NCI-H2081 treated with DMSO at 0.1 percent for 48 hours (cell line): ENCODE measurements at places on chromosomes 1 and 21.

GRCh38 chr1:164880199-164880598, 321.2 kb downstream of the PBX1 start:
- no peak for DNase-seq

DNA sequence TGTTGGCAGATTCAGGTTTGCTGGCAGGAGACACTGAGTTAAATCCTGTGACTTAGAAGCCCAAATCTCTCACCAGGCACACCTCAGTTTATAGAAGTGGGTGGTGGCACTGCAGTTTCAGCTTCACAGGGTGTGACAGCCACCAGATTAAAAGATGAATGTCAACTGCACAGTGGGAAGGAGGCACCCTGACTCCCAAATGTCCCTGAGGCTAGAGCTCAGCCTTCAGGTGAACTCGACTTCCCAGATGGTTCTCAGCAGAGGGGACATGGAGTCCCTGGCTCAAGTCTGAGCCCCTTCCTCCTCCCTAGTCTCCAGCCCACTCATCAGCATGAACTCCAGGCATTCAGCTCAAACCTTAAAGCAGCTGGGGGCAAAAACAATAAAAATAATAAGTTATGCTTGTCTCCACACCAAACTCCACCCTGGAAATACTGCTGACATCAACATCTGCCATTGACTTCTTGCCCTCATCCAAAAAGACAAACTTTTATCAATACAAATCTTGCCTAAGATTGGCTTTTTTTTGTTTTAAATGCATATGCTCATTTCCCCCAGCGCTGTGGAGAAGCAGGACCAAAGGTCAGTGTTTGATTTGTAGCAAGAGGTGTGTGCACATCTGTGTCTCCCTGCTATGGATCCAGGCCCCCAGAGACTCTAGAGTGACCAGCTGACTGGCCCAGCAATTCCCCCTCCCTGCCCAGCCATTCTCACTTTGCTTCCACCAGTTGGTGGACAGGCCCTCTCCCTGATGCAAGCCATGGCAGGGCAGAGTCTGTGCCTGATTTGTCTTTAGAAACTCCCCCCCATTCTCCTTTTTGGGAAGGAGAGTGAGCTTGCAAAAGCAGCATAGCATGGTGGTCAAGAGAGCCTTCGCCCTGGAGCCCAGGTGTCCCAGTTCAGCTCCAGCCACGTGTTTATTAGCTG, 18.5 kb upstream of the S100A7 start:
- DNase-seq, result peak; percentile 33

DNA sequence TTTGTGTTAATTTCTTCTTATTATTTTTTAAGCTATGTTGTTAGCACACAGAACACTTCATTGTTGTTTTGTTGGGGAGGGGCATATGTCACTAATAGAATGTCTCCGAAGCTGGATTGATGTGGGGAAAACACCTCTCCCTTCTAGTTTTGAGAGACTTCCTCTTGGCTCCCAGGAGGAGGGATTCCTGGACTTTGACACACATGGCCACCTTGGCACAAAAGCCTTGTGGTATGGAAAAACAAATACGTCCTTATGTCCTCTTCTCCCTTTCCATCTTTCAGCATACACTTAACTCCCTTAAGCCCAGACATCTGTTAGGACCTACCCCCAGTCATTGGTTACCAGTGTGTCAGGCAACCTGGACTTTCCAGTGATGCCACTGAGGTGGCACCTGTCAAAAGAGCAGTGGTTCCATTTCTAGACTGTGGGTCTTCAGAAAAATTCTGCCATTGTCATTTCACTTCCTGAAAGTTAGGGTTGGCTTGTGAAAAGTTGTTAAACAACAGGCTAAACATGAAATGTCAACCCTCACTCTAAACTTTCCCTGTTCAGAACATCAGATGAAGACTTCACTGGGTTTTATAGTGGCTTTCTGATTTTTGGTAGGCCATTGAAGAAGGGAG, 12.5 kb upstream of the ABCB10 start:
- DNase-seq, result no peak

- DNase-seq, result no peak
Observed at GRCh38 chr21:28357743-28358142, 634.9 kb downstream of the LTN1 start.

GRCh38 chr1:154867841-154868605, 2.1 kb downstream of the KCNN3 start:
- no peak for DNase-seq

GRCh38 chr1:167059045-167059808, 30.9 kb downstream of the GPA33 start:
- peak; percentile 12 for DNase-seq

- no peak for DNase-seq
Observed at GRCh38 chr1:15116966-15117365, 36.6 kb upstream of the TMEM51 start.

DNA sequence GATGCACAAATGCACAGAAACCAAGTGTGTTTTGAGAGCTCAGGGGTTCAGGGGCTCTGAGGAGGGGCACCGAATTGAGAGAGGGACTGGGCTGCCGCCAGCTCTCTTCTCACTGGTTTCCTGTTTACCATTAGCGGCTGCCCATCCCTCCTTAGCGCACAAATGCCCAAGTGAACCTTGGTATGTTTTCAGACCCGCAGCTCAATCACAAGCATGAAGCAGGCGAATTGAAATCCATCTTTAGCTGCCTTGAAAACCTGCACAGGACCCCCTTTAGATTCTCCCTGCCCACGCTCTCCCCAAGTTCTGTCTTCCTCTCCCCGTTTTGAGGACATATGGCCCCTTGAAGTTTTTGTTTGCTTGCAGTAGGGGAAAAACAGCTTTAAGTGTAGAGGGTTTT, 61.1 kb upstream of the ACOT11 start:
- DNase-seq, result no peak

DNA sequence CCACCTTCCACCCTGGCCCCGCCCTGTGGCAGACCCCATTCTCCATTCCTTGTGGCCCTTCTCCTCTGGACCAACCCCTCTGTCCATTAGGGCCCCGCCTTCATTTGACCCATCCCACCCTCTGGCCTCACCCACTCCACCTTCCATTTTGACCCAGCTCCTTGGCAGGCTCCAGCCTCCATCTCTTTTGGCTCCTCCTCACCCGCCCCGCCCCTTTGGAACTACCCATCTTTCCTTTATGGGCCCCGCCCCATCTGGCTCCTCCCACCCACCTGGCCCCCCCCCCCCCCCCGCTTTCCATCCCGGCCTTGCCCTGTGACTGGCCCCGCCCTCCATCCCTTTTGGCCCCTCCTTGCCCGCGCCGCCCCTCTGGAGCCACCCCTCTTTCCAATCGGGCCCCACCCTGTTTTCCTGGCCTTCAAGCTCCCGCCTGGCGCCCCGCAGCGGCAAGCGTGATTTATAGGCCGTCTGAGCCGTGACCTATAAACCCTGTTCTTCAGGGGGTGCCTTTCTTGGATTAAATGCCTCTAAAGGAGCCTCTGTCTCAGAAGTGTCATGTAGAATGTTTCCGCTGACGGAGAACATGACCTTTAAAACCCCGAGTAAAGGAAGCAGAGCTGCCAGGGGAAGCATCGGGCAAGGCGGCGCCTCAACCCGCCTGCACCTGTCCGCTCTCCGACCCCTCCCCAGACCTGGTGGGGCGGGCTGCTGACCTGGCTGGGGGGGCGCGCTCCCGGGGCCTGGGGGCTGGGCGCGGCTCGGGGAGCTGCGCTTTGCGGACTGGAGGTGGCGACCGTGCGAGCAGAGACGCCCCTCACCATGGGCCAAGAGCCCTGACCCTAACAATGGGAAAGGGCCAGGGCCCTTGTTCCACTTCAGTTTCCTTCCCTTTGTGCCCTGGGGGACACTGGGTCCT, 178.0 kb downstream of the CAMTA1 start:
- DNase-seq, result no peak

GRCh38 chr1:179269071-179269470, 24.5 kb upstream of the SOAT1 start:
- no peak for DNase-seq

DNA sequence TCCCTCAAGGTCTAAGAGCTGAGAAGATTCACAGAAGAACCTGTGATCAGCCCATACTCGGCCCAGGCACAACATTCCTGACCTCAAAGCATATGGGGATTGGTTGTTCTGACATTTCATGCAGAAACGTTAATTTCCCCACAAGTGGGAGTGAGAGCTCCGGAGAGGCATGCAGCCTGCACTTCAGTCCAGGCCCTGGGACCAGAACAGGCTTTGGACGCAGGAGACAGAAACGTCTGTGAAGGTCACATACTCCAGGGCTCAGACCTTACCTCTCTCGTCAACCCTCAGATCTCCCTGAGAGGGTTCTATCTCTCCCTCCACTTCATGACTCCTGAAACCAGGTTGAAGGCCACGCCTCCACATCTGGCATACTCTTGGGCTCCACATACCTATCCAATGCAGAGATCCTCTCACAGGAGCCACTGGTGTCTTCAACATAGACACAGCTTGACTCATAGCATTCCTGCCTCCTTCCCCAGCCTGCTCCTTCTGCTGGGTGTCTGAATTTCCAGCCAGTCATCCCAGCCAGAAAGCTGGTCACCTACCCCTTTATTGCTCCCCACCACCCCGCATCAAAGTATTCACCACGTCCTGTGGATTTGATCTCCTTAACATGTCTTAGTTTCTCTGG, 149.2 kb downstream of the OMA1 start:
- DNase-seq, result no peak

GRCh38 chr1:3981746-3982505, 81.9 kb upstream of the C1orf174 start:
- DNase-seq, result no peak

DNA sequence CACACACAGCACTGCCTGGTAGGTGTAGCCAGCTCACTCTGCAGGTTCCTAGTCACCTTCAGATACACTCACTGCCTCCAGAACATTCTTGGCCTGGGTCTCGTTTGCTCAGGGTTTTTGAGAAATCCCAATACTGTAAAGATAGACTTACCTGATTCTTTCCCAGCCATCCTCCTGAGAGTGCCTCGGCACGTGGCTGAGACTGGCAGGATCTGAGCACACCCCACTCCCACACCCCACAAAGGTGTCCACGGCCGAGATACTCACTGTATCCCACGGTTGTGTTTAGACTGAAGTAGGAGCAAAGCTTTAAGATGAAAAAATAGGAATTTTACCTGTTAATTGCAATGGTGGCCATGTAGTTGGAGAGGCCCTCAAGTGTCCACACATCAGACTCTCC, 33.4 kb downstream of the SNAP47 start:
- DNase-seq, result no peak

- no peak for DNase-seq
Observed at GRCh38 chr1:94713472-94714141, 106.5 kb upstream of the SLC44A3 start.

DNA sequence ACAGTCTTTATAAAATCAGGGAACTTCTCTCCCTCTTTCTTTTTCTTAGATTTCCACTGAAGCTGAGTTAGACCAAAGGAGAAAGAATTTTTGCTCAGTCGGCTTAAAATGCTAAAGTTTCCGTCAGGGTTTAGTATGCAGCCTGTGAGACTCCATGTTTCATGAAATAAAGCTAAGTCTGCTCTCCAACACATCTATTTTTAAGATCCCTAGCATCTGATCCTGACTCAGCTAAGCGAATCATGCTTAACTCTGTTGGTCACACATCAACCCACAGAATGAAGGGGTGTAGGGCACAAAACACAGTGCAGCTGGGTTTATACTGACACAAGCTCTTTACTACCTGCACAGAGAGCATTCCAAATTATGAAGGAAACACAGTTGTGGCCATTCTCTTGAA, 102.4 kb upstream of the ZNF281 start:
- no peak for DNase-seq

DNA sequence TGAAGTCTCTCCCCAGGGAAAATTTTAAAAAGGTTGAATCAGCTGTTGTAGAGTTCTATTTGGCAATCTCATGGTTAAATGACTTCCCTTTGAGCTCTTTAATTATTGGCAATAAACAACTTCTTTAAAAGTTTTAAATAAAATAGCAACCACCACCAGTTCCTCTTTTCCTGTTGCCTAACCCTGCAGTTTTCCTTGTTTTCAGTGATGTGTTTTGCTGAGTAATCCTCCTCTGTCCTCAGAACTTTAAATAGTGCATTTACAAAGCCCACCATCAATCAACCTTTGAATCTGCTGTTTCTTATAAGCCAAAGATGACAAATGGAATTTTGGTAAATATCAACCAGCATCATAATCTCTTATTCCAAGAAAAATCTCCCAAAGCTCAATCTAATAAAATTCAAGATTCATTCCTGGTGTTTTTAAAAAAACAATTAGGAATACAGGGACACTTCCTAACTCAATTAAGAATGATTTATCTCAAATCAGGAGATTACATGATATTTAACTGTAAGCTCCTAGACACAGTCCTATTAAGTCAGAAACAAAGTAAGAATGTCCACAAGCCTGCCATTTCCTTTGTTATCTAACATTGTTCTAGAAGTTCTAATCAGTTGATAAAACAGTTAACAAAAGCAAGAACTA, 14.8 kb downstream of the AVPR1B start:
- no peak for DNase-seq

DNA sequence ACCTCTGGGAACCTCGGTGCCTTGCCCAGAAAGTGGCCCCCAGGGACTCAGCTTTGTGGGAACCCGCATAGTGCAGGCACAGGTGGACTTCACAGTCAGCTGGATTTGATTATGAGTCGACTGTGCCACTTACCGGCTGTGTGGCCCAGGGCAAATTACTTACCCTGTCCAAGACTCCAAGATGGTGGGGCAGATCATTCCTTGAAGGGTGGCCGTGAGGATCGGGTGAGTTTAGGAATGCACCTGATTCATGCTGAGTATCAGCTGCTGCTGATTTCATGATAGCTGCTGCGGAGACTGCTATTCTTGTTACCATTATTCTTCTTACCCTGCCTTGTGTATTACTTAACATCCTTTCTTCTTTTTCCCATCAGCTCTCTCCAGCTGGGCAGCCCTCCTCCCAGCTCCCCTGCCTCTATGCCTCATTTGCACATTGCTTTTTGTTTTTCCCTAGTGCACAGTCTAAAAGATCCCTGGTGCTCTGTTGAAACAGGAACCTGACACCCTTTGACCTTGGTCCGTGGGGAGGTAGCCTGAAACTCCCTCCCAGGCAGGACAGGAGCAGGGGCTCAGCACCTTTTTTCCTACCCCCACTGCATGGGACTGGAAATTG, 40.5 kb upstream of the FHAD1 start:
- DNase-seq, result no peak
